ENCODE measurements at places on chromosomes 11 and 22.

- no peak for DNase-seq
Measured at GRCh38 chr11:34150494-34151151, 45.2 kb downstream of the NAT10 start.

- no peak for DNase-seq
Measured at GRCh38 chr11:85027346-85027745, 599.8 kb downstream of the DLG2 start.

- DNase-seq, result no peak
Measured at GRCh38 chr11:14768526-14769188, 123.4 kb downstream of the CYP2R1 start.

- no peak for DNase-seq
Measured at GRCh38 chr11:128767591-128768001, 73.7 kb downstream of the FLI1 start.

DNA sequence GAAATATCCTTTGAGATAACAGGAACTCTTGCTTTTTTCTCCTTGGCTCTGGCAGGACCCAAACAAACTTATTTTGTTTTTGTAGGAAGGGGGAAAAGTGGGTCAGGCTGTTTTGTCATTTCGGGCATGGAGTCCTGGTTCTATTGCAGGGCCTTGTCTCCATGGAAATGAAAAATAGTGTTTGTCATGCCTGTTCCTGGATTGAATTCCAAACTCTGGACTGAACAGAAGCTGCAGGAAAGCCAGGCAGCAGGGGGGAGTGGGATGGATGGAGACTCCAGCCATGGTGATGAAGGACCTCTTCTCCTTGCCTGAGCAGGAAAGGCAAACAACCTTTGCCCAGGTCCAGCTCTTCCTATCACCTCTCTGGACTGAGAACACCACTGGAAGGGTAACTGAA is 87.0 kb downstream of the SCN3B start:
- no peak for DNase-seq

DNA sequence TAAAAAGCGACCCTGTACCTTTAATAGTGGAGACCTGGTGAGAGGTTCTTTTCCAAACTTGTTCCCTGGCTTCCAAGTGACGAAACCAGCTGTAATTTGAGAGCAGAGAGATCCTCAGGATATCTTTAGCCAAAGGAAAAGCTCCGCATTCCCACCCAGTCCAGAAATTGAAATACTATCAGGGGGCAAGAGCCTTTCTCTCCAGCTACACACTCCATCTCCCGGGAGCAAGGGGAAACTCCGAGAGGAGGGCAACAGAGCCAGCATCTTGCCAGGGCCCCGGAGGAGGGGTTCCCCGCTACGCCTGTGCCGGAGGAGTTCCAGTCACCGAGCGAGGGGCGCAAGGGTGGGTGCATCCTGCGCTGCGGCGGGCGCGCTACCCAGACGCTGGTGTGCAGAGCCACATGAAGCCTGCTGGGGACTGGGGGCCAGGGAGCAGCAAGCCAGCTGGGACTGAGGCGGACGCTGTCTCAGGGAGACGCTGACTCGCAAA is at the start of gene FIBIN:
Gene FIBIN (plus strand): TSS at position 148 of the 493 bp plus-strand sequence. CDS start 415 bp downstream, outside the sequence.
- no peak for DNase-seq

DNA sequence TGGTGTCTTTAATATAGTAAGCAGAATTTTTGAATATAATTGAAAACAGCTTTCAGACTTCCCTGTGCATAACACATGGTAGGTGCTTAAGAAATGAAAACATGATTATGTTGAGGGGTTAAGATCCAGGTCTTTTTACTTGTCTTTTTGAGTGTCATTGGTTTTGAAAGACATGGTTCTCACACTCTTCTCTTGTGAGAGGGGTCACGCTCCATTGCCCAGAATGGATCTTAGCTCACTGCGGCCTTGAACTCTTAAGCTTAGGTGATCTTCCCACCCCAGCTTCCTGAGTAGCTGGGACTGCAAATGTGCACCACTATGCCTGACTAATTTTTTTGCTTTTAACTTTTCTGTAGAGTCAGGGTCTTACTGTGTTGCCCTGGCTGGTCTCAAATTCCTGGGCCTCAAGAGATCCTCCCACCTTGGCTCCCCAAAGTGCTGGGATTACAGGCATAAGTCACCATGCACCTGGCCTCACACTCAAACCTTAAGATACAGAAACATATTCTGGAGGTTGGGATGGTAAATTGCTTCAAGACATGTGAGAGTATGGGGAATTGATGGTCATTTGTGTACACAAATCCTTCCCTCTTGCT is 1.4 kb downstream of the SPCS2 start:
- no peak for DNase-seq

DNA sequence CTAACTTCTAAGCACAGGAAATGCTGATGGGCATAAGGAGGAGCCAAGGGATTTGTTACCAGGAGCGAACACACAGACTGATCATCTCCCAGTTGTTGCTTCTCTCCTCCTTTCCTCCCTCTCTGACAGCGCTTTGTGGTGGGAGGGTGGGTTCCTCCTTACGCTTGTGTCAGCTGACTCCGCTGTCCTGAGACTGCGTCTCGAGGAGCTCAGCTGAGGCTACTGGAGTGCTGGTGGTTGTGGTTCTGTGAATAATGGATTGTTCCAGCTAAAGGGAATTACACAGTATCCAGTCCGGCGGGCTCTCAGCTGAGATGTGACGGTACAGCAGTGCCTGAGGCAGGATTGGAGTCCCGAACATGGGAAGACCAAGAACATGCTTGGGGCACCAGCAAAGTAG is 113.4 kb downstream of the CTNND1 start:
- no peak for DNase-seq

DNA sequence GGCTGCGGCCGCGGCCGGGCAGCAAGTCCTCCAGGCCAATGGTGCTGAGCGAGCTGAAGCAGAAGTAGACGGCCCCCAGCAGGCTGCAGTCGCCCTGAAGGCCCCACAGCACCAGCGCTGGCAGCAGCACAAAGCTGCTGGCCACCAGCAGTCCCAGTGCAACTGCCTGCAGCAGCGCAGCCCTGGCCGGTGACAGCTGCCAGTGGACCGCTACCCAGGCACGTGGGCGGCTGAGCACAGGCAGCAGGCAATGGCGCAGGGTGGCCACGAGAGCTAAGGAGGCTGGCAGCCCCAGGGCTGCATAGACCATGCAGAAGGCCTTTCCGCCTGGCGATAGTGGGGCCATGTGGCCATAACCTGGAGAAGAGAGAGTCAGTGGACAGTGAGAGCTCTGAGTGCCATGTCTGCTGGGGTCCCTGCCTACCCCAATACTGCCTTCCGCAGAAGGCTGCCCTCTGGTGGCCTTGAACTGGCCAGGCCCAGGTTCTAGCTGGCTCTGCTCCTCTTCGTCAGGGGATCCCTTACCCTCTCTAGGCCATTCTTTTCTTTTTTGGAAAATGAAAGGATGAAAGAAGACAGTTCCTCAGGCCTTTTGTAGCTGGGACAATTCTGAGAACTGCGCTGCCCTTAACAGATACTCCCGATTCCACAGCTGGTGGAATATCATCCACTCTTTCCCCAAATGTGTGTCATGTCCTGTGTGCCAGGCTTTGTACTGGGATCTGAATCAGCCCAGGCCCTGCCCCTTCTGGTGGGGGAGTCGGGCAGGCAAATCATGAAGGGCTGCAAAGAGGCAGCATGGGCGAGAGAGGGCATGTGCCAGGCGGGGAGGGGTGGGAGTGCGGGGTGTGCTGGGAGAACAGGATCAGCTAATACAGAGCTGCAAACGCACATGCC is 1.8 kb downstream of the KCNK7 start:
- peak; percentile 65 for DNase-seq

- DNase-seq, result no peak
Measured at GRCh38 chr11:116339306-116340098, 433.3 kb downstream of the BUD13 start.

DNA sequence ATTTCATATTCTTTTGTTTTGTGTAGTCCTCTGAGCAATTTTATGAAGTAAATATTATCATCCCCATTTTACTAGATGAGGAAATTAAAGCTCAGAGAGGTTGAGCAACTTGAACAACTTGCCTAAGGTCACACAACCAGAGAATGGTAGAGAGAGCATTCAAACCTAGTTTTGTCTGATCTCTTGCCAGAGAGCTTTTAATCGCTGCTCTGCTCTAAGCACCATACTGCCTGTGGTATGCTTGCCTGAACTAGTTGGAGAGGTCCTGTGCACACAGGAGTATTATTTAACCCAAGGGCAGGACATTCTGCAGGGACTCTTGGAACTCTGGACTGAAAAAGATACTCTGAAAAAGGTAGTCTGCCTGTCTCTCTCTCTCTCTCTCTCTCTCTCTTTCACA is 38.5 kb downstream of the TRAF6 start:
- DNase-seq, result no peak

DNA sequence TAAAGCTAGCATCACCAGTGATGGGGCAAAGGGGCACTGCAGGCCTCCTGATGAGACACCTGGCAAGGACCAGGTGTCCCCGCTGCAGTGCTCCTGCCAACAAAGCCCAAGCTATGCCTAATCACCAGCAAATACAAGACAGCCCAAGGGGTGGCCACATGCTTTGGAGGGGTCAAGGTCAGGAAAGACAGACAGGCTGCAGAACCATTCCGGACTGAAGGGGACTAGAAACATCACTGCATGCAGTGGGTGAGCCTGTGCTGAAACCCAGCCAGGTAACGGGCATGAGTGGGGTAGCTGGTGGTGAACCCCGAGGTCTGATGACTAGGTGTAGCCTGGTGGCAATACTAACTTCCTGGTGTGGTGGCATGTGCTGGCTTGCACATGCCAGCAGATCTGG is 111.1 kb downstream of the MED15 start:
- DNase-seq, result no peak

DNA sequence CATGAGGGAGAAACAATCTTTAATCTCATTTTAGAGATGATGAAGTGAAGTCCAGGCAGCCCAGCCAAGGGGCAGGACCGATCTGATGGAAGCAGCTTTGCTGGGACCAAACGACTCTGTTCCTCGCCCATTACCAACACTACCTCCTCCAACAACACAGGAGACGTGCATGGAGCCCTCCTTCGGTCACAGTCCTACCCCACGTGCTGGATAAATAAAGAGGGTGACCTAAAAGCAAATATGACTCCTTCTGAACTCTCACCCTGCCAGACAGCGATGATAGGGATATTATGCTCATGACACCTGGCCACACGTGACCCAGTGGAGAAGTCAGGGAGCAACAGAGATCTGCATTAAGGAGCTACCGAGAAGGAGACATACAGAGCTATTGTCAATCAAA is 26.0 kb downstream of the SCGB1A1 start:
- DNase-seq, result no peak

DNA sequence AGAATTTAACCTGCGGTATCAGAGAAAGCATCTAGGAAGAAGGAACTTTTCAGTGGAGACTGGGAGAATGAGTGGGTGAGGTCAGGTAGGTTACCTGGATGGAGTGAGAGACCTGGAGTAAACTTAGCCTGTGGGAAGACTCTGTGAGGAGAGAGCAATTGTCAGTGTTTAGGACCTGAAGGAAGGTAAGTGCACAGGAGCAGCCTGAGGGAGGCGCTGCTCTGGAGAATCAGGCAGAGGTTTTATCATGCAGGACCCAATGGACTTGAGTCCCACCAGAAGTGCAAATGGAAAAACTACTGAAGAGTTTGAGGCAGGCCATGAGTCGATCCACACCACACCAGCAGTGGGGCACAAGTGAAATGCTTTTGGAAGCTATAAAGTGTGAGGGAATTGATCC is 10.6 kb upstream of the IFTAP start:
- DNase-seq, result no peak

DNA sequence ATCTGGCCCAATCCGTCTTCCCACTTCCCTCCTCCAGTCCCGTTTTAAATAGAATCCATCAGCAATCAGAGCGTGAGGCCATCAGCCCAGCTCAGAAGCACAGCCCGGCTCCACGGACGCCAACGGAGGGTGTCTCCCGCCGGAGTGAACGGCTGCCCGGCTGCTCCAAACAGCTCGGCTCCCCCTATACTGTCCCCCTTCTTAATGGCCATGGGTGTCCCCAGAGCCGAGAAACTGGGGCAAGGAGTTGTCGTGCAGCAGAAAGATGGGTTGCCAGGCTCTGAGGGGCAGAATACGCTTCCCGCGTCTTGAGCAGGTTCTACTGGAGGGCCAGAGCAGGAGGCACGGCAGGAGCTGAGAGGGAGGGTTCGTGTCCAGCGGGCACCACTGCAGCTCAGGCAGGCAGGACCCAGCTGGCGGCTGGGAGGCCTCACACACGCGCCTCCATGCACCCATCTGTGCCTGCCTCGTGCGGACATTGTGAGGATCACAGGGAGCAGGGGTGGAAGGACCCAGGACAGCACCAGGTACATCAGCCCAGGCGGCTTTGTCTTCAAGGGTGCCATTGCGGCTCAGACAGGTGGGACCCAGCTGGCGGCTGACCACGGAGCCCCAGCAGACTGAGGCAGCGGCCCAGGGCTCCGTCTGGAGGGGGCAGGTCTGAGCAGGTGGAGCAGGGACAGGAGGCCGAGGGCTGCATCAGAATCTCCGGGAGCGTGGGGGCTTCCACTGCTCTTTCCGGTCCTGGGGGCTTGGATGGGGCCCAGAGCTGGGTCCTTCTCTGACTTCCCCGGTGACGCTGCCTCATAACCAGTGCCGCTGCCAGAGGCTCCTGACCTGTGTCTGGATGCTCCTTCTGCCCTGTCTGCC is 882.7 kb downstream of the BRD1 start:
- no peak for DNase-seq

DNA sequence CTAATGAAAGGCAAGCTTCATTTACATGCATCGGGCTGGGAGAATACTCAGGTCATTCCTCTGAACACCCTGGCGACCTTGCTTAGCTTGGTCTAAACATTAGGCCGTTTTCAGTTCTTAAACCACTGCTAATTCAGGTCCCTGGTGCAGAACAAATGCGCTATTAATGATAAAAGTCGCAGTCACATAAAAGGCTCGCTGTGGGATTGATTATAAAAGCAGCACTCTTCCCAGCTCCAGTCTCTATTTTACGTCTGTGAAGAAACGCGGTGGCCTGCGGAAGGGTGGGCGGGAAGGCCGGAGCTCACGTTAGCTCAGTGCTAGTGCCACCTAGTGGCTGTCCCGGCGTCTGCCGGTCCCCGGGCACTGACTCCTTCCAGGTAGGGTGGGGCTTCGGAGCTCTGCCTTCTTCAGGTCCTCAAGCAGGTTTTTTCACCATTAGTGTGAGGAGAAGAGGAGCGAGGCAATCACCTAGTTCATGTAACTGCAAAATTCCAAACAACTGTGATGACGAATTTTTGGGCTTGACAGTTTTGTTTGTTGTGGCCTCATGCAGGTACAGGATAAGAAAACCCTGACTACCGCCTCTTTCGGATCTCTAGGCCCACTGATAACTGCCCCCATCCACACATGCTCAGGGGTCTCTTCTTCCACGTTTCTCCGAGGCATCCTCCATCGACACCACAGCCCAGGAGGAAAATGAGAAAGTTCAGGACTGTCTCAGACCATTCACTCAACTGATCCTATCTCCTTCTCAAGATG is 66.5 kb upstream of the CLMP start:
- DNase-seq, result peak; percentile 81

DNA sequence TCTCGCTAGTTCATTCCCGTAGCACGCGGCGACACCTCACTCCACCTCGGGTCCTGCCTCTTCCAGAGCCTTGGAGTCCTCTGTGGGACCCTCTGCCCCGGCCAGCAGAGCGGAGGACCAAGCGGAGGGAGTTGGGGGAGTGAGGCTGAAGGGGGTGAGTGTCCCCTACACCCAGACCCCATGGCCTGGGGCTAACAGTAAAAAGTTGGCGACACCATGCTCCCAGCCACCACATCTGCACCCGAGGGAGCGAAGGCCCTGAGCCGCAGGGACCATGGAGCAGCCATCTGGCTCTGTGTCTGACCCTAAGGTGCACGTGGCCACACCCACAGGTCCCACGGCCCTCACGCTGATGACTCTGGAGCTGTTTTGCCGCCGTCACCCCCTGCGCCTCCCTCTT is 293.8 kb downstream of the BRD1 start:
- no peak for DNase-seq
